NCI-H2081 (cell line): ENCODE measurements at places on chromosomes 6 and 20.

- DNase-seq: no peak
Measured at GRCh38 chr6:108616973-108617372, 56.3 kb downstream of the FOXO3 start.

DNA sequence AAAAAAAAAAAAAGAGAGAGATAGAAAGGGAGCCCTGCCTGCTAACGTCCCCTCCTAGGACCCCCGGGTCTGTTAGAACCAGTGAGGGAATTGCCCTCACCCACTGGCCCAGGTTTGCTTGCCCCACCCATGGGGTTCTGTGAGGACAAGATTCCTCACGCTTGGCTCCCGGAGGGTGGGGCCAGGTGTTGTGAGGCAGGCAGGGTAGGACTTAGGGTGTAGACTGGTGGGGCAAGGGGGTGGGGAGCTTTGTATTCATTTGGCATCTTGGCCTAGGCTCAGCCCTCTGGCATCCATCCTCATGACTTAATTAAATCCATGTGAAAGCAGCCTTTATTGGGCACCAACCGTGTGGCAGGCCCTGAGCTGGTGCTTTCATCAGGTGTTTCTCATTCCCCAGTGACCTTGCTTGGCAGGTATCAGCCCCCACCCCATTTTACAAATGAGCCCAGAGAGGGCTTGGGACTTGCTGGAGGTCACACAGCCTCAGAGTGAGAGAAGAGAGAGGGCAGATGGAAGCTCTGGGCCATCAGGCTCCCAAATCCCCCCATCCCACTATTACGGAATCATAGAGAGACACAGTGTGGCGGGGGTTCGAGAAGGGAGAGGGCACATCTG is 19.0 kb downstream of the RAB44 start:
- DNase-seq: no peak

GRCh38 chr6:85470023-85470410 is 20.1 kb downstream of the NT5E start:
- peak; percentile 72 for DNase-seq

- no peak for DNase-seq
Measured at GRCh38 chr6:99607416-99608036, 893 bp downstream of the PRDM13 start.
